ENCODE measurements at places on chromosomes 3 and 15. TPM values are rescaled to one million over a fixed set of nuclear protein-coding genes. Genes with fewer than 3 reads are reported as not detected.

FGF12 gene
- total RNA-seq = 1.5 TPM

ANKUB1 gene
- not detected for total RNA-seq

DISP2 gene
- total RNA-seq = 0.25 TPM

MED12L gene
- 33.8 TPM for total RNA-seq

- no peak for DNase-seq
These were observed 17.1 kb upstream of the ABTB1 start for GRCh38 chr3:127655641-127656040.

DNA sequence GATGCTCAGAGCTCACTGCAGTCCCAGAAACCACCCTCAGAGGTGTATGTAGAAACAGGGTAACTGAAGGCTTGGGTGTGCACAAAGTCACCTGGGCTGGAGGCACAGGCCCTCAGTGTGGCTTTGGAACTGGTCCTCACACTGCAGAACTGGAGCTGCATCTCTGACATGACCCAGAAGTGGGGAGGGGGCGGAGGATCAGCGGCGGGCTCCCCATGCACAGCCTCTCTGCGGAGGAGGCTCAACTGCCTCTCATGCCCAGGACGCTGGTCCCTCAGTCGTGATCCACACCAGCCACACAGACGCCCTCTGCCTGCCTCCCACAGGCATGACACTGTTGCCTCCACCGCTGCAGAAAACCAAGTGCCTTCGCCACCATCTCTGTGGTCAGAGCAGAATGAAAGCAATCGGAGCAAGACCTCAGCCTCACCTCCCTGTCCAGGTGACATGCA lies 73.7 kb downstream of the TM2D3 start:
- no peak for DNase-seq

DNA sequence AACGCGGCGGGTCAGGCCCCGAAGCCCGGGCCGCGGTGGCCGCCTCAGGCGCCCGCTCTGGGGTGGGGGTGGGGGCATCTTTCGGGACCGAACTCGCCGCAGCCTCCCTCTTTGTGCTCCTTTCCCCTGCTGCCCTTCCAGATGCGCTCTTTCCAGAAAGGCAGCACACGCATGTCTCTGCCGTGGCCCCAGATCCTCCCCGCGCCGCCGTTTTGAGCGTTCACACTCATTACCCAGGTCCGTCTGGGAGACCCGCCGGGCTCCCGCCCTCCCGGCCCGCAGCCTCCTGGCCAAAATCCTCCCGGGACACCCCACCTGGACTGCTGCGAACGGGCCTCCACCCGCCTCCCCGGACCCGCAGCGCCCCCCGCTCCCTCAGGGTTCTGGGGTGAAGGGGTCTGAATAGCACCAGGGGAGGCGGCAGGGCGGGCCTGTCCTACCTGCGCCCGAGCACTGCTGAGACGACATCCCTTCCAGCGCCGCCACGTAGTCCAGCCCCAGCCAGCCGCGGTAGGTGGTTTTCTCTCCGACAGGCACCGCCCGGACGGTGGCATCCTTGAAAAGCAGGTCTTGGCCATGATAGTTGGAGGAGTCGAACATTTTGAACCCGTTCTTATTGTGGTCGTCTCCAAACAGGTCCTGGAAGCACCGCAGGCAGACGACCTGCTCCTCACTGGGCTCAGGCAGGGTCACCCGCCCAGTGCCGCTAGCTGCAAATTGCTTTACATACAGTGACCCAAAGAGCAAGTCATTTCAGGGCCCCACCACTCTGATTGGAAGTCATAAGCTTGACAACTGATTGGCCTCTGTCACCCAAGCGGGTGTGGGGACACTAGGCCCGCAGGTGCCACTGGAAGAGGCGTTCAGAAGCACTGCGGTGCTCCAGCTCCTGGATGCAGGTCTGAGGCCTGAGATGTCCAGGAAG lies 25.9 kb downstream of the MELTF start:
- DNase-seq = peak; percentile 41

- DNase-seq = no peak
These were observed 47.5 kb upstream of the FRMD4B start for GRCh38 chr3:69433121-69433968.

GRCh38 chr3:81354119-81354518 lies 407.3 kb downstream of the GBE1 start:
- no peak for DNase-seq

DNA sequence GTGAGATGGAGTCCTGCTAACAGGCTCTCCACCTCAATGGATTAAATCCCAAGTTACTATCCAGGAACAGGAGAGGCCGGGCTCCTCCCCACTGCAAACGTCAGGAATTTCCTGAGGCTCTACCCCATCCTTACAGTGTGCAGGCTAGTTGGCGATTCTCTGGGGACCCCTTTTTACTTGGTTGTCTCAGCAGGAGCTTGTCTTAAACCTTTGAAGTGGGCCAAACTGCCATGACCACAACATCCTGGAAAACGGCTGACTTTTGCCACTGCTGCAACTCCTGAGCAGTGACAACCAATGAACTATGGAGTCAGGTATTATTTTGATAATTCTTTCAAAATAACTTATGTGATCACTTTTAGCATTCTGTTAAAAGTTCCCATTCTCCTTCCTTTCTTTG lies 440.9 kb upstream of the CCDC54 start:
- no peak for DNase-seq

DNA sequence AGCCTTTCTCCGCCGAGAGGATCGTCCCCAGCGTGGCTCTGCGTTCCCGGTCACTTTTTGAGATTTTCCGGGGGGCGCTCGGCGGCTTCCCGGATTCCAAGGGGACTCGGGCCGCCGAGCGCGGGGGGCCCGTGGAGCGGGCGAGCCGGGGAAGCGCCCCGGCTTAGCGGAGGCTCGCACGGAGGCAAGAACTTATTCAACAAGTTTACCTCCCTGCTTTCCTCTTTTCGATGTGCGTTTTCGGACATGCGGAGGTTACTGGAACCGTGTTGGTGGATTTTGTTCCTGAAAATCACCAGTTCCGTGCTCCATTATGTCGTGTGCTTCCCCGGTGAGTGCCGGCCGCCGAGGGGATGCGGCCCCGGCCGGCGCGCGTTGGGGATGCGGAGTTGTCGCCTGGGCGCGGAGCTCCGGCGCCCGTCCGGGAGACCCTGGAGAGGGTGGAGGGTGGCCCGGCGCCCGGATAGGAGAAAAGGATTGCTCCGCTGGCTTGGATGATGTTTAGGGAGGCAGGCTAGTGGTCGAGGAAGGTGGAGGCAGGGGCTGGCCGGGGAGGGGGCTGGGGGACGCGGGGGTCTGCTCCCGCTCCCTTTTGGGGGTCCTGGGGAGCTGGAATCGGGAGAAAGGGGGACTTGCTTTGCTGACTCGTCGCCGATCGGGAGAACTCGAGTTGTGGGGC lies 810 bp downstream of the PTPRG start:
- DNase-seq = no peak

GRCh38 chr3:188367678-188368077 lies 213.7 kb downstream of the LPP start:
- no peak for DNase-seq

DNA sequence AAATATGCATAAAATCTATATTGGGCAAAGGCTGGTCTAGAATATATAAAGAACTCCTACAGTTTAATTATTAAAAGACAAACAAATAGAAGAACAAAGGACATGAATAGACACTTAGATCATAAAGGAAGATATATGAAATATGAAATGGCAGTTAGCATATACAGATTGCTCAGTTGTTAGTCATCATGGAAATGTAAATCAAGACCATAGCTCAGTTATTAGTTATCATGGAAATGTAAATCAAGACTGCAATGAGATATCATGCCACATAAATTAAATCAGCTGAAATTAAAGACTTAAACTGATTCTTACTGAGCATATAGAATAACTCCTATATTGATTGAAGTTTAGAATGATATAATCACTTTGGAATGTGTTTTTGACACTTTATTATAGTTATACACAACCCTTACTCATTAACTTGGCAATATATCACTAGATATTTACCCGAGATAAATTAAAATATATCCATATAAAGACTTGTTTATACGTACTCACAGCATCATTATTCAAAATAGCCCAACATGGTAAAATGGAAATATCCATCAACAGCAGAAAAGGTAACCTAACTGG lies 45.2 kb upstream of the GOLGA8B start:
- no peak for DNase-seq

DNA sequence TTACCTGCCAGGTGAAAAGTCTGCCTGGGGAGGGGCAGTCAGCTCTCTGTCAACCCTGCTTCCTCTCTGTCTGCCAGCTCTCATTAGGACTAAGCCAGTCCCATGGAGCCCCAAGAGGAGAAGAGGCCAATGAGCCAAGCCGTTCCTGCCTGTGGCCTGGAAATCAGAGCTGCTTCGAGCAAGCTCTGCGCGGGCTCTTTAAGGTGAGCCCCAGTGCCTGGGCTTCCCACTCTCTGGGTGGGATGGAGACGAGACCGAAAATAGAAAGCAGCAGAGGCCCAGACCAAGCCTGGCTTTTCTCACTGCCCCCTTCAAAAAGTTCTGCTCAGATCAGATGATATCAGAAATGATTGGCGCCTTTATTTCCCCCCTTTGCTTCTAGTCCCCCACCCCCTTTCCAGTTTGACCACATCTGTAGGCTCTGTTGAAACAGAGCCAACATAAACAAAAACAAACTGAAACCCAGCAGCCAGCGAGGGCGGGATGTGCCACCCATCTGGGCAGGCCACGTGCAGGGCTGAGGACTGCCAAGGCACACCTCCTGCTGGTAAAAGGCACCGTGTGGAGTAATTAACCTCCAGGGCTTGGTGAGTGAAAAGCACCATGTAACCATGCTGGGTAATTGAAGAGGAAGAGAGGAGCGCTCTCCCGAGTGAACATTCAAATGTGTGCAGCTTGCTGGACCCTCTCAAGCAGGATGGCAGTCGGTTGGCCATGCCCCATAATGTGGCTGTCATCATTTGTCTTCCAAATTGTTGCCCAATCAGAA lies 471.0 kb upstream of the PROK2 start:
- DNase-seq = no peak

DNA sequence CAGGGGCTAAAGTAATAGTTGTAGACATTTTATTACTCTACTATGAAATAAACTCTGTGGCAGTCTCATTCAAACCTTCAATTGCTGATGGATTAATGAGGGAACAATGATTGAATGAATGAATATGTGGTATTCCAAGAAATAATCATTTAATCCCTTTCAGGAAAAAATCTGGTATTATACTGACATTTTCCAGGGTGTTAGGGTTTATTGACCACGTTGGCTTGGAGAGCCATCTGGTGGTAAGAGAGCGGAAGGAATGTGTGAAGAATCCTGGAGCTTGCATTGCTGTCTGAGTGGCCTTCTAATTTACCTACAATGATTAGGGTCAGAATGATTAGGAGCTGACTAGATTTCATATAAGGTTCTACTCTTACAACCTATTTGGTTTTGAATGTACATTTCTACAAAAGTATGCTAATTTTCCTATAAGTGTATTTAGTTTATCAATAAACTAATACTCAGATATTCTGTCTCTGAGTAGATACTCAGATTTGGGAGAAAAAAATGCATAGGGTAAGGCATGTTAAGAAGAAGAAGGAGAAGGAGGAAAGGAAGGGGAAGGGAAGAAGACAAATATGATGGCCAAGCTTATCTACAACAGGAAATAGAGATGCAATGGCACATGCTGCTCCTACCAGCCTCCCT lies 249.9 kb downstream of the ROBO1 start:
- DNase-seq = peak; percentile 1

GRCh38 chr3:84165328-84165727 lies 793.5 kb upstream of the CADM2 start:
- no peak for DNase-seq

- no peak for DNase-seq
These were observed 29.7 kb downstream of the PRR23E start for GRCh38 chr3:127222664-127223063.

GRCh38 chr15:29652595-29652994 lies 169.7 kb downstream of the TJP1 start:
- no peak for DNase-seq

DNA sequence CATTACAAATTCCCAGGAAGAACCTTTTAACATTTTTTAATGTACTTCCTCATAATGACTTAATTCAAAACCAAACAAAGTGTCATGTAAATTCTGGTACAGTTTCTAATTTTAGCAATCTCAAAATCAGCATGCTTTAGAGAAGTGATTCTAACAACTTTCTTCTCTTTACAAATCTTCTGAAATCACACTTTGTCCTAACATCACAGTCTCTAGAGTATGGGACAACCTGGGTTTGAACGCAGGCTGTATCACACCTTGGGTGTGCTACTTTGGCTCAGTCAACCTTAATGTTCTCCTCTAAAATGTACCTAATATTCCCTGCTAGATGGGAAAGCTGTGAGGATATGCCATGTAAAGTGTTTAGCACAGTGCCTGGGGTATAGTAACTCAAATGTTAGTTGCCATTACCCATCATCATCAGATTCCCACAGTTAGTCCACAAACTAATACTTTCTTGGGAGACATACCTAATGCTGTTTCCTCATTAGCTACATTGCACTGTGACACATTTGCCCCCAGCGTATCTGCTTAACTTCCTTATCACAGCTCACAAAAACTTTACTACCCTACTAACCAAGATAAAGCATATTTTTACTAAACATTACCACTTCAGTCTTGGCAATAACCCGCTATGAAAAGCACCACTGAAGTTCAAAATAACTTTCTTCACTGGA lies 3.1 kb downstream of the TSPAN3 start:
- no peak for DNase-seq

DNA sequence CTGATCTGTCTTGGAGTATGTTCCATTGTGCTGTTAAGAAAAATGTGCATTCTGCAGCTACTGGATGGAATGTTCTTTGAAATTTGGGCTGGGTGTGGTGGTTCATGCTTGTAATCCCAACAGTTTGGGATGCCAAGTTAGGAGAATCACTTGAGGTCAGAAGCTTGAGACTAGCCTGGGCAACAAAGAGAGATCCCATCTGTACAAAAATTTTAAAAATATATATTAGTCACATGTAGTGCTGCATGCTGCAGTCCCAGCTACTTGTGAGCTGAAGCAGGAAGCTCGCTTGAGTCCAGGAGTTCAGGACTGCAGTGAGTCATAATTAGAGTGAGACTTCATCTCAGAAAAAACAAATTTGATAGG lies 62.8 kb upstream of the PLSCR4 start:
- no peak for DNase-seq

DNA sequence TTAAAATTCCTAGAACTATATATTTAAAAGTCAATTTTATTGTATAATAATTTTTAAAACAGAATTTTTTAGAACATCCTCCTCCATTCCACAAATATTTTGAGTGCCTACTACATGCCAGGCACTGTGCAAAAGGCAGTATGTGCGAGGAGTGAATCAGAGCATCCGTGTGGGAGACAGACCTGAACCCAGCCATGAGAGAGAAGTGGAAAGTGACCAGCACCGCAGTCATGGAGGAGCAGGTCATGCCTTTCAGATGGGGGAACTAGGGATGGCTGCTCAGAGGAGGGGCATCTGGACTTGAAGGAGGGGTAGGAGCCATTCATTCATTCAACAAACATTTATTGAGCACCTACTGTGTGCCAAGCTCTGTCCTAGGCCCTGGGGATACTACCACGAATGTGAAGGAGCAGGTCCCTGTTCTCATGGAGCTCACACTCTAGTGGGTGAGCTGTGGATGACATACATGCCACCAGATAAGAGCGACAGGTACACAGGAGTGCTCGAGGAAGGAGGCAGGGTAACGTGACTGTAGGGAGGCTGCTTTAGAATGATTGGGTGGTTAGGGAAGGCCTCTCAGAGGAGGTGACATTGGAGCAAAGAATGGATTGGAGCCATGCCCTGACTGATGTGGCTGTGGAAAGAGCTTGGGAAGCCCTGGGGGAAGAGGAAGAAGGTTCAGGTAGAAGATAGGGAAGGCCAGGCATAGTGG lies 3.1 kb upstream of the CHRNA3 start:
- DNase-seq = no peak

Measured in OCI-LY7 (cell line).